ENCODE measurements at places on chromosomes 7 and 10.

GRCh38 chr7:134327896-134328295, 11.2 kb upstream of the SLC35B4 start:
- peak; percentile 63 for DNase-seq

- no peak for DNase-seq
Observed at GRCh38 chr7:77338883-77339629, 77.1 kb downstream of the GSAP start.

GRCh38 chr7:69047151-69047754, 551.0 kb upstream of the AUTS2 start:
- DNase-seq, result no peak

- DNase-seq, result no peak
Observed at GRCh38 chr7:30900053-30900452, 11.6 kb upstream of the AQP1 start.

- no peak for DNase-seq
Observed at GRCh38 chr7:55108818-55109217, 90.0 kb downstream of the EGFR start.

- no peak for DNase-seq
Observed at GRCh38 chr10:14397066-14397465, 66.3 kb upstream of the FRMD4A start.

GRCh38 chr7:135414850-135415439, 95.0 kb downstream of the CNOT4 start:
- peak; percentile 4 for DNase-seq

- DNase-seq, result no peak
Observed at GRCh38 chr7:98643236-98643985, 26.3 kb downstream of the NPTX2 start.

- no peak for DNase-seq
Observed at GRCh38 chr10:91096274-91096673, 124.2 kb upstream of the PCGF5 start.

DNA sequence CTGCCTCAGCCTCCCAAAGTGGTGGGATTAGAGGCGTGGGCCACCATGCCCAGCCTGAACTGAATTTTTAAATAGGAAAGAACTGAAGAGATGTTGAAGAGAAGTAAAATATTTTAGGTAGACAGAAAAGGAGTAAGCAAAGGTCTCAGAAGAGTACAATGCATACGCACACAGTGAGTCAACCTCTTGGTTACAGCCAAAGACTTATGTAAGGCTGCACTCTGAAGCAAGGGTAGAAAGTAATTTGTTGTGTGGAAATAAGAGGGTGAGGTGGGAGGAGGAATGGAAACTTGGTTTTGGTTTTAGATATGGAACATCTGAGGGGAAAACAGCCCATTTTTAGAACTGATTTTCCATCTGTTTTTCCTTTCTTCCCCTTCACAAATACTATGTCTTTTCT, 17.6 kb downstream of the KRIT1 start:
- DNase-seq, result no peak

DNA sequence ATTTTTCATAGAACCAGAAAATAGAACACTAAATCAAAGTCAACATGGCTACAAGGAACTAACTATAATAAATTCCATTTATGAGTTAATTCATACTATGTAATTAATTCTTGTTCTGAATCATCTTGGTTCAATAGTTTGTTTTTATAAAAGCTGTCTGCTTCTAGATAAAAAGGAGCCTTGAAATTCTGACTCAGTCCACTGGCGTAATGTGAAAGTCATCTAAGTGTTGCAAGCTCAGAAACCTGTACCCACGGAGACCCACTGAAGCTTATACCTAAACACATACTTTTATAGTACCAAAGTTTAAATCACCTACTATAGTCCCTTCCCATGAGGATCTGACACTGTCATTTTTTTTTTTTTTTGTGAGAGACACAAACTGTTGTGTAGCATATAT, 489.4 kb downstream of the SEMA3D start:
- DNase-seq, result no peak

- no peak for DNase-seq
Observed at GRCh38 chr7:28588602-28589001, 176.3 kb downstream of the CREB5 start.
